T follicular helper cell (primary cell): ENCODE measurements at places on chromosomes 6 and 20.

- no peak for DNase-seq
Observed at GRCh38 chr6:83974409-83975050, 59.0 kb upstream of the MRAP2 start.

DNA sequence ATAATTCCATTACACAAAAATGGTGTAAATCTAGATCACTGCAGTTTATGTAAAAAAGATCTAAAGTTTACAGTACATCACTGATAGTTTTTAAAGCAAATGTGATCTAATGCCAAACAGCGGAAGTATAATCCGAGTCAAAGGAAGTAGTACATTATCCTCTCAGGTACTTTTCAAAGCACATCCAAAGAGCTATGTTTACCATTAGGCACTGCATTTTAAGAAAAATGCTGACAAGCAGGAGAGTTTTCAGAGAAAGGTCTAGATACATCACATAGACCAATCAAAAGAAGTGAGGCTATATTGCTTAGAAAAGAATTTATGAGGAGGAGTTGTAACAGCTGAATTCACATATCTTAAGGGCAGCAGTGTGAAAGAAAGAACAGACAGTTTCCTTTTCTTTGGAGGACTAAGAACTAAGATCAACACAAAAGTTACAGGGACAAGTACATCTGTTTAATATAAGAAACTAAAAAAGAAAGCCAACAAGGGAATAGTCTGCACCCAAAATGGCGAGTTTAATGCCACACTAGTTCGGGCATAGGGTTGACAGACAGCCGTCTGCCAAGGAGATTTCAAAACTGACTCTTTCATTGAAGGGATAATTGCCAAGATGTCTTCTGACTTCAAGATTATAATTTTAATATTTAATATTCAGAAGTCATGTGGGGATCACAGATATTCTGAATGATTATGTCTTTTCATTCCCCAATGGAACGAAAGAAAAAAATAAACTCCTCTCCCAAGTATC, 1.4 kb downstream of the ZNF184 start:
- DNase-seq = no peak

GRCh38 chr6:138250513-138251247, 32.4 kb upstream of the PBOV1 start:
- DNase-seq = no peak

DNA sequence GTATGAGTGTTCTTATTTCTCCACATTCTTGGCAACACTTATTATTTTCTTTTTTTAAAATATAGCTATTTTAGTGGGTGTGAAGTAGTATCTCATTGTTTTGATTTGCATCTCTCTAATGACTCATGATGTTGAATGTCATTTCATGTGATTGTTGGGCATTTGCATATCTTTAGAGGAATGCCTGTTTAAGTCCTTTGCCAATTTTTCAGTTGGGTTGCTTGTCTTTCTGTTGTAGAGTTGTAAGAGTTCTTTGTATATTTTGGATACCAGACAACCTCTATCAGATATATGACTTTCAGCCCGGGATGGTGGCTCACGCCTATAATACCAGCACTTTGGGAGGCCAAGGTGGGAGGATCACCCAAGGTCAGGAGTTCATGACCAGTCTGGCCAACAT, 5.1 kb upstream of the POPDC3 start:
- no peak for DNase-seq

DNA sequence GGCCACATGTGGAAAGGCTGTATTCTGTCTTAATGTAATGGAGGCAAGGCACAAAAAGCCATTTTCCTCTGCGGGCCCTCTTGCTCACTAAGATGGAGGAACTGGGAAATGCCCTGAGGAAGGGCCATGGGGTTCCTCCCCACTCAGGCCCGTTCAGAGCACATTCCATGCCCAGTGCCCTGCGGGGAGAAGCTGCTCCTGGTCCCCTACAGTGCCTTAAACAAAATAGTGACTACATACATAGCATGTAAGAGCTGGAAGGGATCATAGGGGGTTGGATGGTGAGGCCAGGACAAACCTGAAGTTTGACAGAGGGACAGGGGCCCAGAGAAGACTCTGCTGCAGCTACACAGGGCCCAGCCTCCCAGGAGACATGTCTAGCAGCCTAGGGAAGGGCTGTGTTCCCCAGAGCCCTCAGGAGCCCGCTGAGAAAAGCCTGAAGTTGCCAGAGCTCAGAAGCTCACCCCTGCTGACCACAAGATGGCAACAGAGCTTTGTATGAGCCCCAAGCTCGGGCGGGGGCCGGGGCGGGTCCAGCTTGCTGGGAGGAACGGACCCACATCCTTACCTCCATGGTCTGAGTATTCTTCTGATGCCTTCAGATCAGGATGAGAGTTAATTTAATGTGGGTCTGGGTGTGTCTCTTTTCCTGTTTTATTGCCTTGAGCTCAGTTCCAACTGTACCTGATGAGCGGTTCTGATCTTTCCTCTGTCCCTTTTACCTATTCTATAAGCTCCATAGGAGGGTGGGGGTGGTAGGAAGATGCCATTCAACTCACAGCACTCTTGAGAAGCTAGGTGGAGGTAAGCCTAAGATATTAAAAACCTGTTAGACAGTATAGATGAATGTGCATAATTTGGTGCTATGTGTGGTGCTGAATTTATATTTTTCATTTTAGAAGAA, 242.9 kb downstream of the CDC5L start:
- no peak for DNase-seq

GRCh38 chr6:52400313-52401041, 19.7 kb upstream of the EFHC1 start:
- no peak for DNase-seq

DNA sequence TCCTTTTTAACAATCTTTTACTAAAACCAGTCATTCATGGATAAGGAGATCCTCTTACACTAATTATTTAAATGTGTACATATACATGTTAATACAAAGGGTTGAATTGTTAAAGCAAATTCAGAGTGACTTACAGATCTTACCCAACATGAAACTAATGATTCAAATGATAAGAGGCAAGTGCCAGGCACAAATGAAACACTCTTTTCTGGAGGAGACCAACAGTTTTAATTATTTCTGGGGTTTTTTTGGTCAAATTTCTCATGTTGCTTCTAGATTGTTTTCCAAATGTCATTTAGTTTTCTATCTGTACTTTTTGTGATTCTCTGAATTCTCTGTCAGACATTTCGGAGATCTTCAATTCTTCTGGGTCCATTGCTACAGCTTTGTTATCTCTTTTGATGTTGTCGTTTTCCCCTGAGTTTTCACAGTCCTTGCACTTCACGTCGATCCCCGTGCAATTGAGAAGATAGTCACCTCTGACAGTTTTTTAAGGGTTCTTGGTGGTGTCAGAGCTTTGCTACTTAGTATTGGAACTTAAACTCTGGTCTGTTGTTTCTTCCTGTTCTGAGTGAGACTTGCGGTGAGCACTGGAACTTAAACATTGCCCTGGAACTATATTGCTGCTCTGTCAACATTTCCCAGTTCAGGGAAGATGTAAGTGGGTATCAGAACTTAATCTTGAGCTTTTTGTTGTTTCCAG, 23.2 kb downstream of the MAS1 start:
- no peak for DNase-seq

DNA sequence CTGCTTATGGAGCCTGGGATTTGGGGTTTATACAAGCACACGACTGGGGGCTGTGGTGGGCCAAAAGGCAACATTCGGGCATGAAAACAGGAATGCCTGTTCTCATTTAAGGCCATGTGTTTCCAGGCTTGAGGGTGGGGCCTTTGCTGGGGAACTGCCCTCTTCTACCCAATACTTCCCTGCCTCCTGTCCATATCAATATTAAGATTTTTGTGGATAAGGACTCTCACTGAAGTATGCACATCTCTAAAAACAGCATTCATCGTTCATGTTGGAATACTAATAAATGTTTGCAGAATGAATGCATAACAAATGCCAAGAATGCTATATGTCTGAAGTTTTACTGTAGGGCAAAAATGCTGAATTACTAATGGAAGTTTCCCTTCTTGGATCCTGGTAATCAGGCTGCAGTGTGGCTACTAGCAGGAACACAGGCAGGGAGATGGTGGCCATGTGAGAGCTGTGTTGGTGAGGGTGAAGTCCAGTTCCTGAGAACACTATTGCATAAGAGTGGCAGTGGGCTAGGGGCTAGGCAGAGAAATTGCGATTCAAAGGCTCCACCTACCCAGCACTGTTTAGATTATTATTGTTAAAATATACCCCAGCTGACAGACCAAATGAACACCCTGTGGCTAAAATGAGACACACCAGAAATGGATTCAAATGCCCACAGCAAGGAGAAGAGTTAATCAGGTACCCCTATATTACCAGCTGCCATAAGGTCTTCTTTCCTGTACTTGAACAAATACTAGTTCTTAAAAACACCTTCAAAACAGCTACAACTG, 644.3 kb downstream of the EPM2A start:
- no peak for DNase-seq

- no peak for DNase-seq
Observed at GRCh38 chr6:168597471-168597875, 156.5 kb downstream of the SMOC2 start.

- no peak for DNase-seq
Observed at GRCh38 chr6:87664921-87665485, 37.0 kb downstream of the AKIRIN2 start.

DNA sequence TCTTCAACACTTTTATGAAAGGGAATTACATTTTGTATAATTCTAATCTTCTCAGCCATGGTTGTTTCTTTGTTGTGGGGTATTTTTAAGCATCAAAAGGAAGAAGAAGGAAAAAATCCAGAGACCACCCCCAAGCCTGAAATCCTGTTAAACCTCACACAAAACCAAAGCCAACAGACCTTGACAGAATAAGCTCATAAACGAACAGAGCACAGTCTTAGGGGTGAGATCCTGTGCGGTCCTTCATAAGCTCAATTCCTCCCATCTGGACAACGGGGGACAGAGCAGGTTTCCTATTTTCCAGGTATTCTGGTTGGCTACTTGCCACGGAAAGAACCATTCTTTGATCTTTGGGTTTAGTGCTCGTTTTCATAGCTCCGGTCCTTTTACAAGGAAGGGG, 151.3 kb upstream of the SULF2 start:
- no peak for DNase-seq

DNA sequence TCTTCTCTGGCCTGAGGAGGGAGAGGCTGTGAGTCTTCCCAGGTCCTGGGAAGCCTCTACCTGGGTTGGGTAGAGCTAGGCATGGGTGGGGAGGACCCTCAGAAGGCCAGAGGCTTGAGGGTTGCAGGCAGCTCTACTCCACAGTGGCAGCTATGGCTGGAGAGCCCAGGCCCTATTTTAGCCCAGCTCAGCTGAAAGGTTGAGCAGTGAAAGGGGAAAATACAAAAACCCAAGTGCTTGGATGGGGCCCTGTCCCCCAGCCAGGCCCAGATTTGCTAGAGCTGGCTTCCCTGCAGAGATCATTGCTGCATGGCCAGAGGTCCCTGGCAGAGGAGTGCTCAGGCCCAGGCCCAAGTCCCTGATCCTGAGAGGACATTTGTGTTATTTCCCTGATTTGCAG, 45.7 kb downstream of the SUN5 start:
- no peak for DNase-seq

DNA sequence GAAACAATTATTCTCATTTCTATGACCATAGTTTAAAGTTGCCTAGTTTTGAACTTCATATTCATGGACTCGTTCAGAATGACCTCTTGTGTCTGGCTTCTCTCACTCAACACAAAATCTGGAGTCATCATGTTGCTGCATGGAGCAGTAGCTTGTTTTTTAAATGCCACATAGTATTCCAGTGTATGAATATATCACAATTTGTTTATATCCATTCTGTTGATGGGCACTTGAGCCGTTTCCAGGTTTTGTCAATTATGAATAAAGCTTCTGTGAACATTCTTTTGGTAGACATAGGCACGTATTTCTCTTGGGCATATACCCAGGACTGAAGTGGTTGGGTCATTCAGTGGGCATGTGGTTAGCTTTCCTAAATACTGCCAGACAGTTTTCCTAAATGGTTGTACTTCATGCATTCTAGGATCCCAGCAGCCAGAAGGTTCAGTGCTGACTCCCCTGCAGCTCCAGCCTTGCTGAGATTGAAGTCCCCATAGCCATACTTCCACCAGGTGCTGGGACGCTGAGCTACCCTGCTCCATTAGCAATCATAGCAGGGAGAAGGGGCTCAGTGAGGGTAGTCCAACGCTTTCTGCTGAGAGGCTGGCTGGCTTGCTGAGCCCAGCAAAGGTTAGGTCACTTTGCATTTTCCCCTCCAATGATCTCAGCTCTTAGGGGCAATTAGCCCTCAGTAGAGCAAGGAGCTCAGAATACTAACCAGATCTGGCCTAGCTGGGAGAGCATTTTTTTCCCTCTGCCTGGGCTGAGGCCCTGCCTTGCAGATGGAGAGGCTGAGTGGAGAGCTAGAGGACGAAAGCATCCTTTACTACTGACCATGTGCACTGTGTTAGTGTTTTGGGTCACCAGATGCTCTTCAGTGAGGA, 35.7 kb upstream of the CTNNBL1 start:
- DNase-seq = no peak

DNA sequence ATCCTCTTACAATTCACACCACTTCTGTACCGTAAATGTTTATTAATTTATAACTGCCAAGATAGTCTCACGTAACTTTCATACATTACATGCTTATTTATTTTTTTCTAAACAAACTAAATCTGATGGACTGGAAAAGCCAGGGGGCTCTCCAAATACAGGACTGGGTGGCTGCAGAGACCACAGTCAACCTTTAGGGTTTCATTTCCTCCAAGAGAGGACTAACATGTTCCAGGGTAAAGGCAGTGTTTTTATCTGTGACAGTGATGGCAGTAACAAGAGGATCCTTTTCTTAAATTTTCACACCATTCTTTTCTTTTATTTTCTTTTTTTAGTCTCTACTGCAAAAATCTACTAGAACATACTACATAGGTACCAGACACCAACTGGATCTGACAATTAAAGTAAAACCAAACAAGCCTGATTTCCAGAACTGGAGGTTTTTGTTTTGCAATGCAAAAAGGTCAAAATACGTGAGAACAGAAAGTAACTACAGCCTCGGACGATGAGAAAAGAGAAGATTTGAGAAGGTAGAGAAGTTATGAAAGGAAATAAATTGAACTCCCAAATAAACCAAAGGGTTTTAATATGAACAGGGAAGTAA, 1.2 kb downstream of the LMBRD1 start:
- no peak for DNase-seq

DNA sequence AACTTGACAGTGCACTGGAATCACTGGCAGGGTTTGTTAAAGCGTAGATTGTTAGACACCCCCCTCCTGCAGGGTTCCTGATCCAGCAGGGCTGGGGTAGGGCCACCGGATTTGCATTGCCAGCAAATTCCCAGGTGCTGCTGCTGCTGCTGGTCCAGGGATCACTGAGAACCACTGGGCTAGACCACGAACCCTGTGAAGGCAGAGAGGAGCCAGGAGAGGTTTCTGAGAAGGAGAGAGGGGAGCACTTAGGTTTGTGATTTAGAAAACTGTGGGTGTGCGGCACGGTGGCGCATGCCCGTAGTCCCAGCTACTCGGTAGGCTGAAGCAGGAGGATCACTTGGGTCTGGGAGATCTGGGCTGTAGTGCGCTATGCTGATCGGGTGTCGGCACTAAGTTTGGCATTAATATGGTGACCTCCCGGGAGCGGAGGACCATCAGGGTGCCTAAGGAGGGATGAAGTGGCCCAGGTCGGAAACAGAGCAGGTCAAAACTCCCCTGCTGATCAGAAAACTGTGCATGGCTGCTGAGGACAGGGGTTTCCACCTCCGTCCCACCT, 53.6 kb upstream of the FAM83D start:
- no peak for DNase-seq
